ENCODE measurements at places on chromosomes 6 and 20. TPM values are rescaled to one million over a fixed set of nuclear protein-coding genes. Genes with fewer than 3 reads are reported as not detected.

ZNF831 gene
- not detected for total RNA-seq

RGL2 gene
- 21.1 TPM for total RNA-seq

PRDM13 gene
- total RNA-seq, result not detected

DNA sequence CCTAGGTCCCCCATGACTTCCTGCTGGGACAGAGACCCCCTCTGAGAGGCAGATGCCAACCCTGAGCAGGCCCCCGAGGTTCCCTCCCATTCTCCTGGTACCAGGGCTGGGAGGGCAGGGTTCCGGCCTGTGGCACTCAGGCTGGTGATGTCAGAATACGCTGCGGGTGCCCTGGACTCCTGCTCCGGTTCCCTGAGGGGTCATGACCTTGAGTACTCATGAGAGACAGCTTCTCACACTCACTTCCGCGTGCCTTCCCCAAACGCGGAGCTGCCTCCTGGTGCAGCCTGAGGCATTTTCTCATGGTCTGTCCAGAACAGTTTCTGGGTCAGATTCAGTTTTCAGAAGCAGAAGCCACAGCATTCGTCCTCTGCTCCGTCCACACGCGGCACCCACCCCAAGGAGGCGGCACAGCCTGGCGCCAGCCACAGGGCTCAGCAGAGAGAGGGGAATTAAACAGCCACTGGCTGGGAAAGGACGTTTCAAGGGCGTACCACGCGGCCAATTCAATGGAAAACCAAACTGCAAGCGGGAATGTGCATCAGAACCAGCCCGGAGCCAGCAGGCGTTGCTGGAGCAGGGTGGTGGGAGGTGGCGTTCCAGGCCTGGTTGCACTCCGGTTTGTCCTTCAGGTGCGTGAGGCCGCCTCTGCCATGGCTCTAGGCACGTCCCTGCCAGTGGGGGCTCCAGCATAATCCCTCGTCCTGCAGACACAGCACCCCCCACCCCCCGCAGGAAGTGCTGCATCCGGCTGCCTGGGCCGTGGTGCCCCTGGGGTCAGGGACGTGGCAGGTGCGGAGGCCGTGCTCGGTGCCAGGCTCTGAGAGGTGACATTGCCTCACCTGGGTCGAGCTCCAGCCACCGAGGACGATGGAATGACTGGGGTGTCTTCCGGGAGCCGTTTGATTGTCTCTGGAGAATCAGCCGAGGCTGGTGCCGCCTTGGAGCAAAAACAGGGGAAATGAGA lies 58.3 kb upstream of the BHLHE23 start:
- no peaks in the 10 kb centered on the region for H3K36me3 ChIP-seq
- H3K4me3 ChIP-seq, result no peak overlapping the region
- H3K27me3 ChIP-seq, result peaks cover 20% of the 10 kb centered on the region

- peak; percentile 19 for DNase-seq
- no peaks in the 10 kb centered on the region for H3K27me3 ChIP-seq
- H3K4me1 ChIP-seq, result 0 out of 2 replicates have a peak, but pooled peaks cover under 1% of the 10 kb centered on the region
- H3K27ac ChIP-seq, result no peak overlapping the region
- no peak overlapping the region for H3K4me3 ChIP-seq
These were observed 5.6 kb upstream of the BTBD3 start for GRCh38 chr20:11912013-11912658.

DNA sequence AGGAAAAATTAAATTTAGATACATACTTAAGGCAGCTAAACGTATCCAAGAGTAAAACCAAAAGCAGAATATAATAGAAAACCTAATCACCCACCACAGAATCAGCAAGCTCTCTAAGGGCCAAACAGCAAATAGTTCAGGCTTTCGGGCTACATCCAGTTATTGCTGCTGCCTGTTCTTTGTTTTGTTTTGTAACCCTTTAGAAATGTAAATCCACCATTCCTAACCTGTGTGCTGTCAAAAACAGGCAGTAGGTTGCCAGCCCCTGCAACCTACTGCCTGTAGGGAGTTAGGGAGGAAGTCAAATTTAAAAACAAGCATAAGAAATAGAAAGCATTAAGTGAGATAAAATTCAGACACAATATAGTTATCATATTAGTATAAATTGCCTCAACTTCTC lies 225.9 kb downstream of the PTPRT start:
- no peak for DNase-seq
- H3K4me1 ChIP-seq, result no peaks in the 10 kb centered on the region
- H3K36me3 ChIP-seq, result no peaks in the 10 kb centered on the region
- no peak overlapping the region for H3K4me3 ChIP-seq
- no peak overlapping the region for H3K27ac ChIP-seq

NFATC2 gene
- 0.51 TPM for total RNA-seq

GRCh38 chr6:89895276-89895874 lies 1.1 kb downstream of the GJA10 start:
- H3K27me3 ChIP-seq, result peaks cover 8% of the 10 kb centered on the region
- H3K4me3 ChIP-seq, result no peak overlapping the region
- H3K27ac ChIP-seq, result no peak overlapping the region
- no peaks in the 10 kb centered on the region for H3K4me1 ChIP-seq
- no peaks in the 10 kb centered on the region for H3K36me3 ChIP-seq

CST5 gene
- not detected for total RNA-seq

GRCh38 chr20:50472693-50473664 lies 37.2 kb upstream of the PTPN1 start:
- 0 out of 2 replicates have a peak, but pooled peaks cover 4% of the 10 kb centered on the region for H3K4me1 ChIP-seq
- no peak overlapping the region for H3K27ac ChIP-seq
- DNase-seq, result no peak
- no peaks in the 10 kb centered on the region for H3K27me3 ChIP-seq
- no peaks in the 10 kb centered on the region for H3K36me3 ChIP-seq

GRCh38 chr6:155894758-155895157 lies 439.1 kb upstream of the NOX3 start:
- no peaks in the 10 kb centered on the region for H3K36me3 ChIP-seq
- no peak for DNase-seq
- no peaks in the 10 kb centered on the region for H3K27me3 ChIP-seq
- no peak overlapping the region for H3K4me3 ChIP-seq

- no peaks in the 10 kb centered on the region for H3K4me1 ChIP-seq
- H3K27ac ChIP-seq, result no peak overlapping the region
- H3K27me3 ChIP-seq, result no peaks in the 10 kb centered on the region
- H3K36me3 ChIP-seq, result no peaks in the 10 kb centered on the region
- no peak for DNase-seq
These were observed 25.6 kb upstream of the ARMH2 start for GRCh38 chr6:24824142-24824938.

- H3K4me3 ChIP-seq, result peak overlapping the region; percentile 44
- H3K4me1 ChIP-seq, result peaks cover 49% of the 10 kb centered on the region
- peaks cover 16% of the 10 kb centered on the region for H3K36me3 ChIP-seq
- no peaks in the 10 kb centered on the region for H3K27me3 ChIP-seq
These were observed 169.1 kb upstream of the AKAP12 start for GRCh38 chr6:151070631-151071051.

OPRM1 gene
- not detected for total RNA-seq

TBC1D32 gene
- total RNA-seq, result 14.2 TPM

- no peaks in the 10 kb centered on the region for H3K36me3 ChIP-seq
- H3K4me1 ChIP-seq, result peaks cover 5% of the 10 kb centered on the region
- DNase-seq, result no peak
- H3K4me3 ChIP-seq, result no peak overlapping the region
- no peak overlapping the region for H3K27ac ChIP-seq
These were observed 16.6 kb downstream of the SIM1 start for GRCh38 chr6:100447900-100448748.

- H3K4me1 ChIP-seq, result no peaks in the 10 kb centered on the region
- no peaks in the 10 kb centered on the region for H3K27me3 ChIP-seq
- no peaks in the 10 kb centered on the region for H3K36me3 ChIP-seq
- peak; percentile 3 for DNase-seq
- no peak overlapping the region for H3K27ac ChIP-seq
- H3K4me3 ChIP-seq, result no peak overlapping the region
These were observed 45.8 kb downstream of the GINS1 start for GRCh38 chr20:25453035-25453810.

DNA sequence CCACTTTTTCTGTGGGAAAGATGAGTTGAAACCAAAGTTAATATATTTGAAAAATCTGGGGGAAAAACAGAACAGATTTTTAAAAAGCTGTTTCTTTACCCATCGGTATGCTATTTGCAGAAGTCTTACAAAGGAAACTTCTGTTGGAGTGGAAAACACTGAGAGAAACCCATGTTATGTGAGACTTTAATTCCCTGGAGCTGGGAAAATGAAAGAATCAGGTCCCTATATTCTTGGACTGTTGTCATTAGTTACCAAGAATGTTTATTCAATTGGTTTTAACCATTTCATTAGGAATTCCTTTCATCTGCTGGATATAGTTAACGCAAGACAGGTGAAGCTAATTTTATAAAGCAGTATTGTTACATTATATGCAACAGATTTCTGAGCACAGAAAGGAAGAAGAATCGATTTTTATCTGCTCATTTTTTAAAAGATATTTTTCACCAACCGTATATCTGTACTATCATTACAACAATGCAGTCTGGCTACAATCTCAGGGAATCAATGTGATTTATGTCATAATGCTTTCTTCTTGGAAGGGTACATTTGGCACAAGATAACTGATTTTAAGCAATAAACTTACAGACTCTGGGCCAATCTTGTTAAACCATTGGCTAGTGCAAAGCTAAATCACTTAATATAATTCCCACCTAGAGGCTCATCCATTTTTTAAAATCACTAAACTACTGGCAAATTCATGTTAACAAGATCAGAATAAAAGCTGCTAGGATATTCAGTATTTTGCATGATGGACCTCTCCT lies 170.0 kb downstream of the MOXD1 start:
- no peak overlapping the region for H3K27ac ChIP-seq
- no peaks in the 10 kb centered on the region for H3K36me3 ChIP-seq
- H3K4me3 ChIP-seq, result no peak overlapping the region
- no peak for DNase-seq
- H3K4me1 ChIP-seq, result peaks cover 31% of the 10 kb centered on the region

KIF25 gene
- not detected for total RNA-seq

DNA sequence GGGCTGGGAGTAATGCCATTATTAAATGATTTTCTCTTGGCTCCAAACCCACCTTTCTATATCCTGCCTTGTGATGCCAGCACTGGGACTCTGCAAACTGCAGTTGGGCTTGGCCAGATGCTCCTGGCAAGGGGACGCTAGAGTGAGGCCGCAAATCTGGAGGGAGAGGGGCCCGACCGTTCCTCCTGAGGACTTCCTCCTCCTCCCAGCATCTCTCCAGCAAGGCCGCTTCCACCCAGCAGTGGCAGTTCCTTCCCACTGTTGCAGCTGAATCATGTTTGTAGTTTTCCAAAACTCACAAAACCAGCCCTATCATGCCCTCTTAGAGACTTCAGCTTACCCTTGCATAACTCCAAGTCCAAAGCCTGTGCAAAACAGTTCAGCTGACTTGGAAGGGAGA lies 244.4 kb downstream of the FOXA2 start:
- H3K27me3 ChIP-seq, result peaks cover 11% of the 10 kb centered on the region
- H3K36me3 ChIP-seq, result no peaks in the 10 kb centered on the region
- DNase-seq, result no peak
- H3K4me1 ChIP-seq, result no peaks in the 10 kb centered on the region

GPSM3 gene
- 5.4 TPM for total RNA-seq

CD24 gene
- 1.4 TPM for total RNA-seq

- no peaks in the 10 kb centered on the region for H3K4me1 ChIP-seq
- H3K4me3 ChIP-seq, result no peak overlapping the region
- DNase-seq, result no peak
- no peaks in the 10 kb centered on the region for H3K36me3 ChIP-seq
These were observed 105.0 kb downstream of the SLC24A3 start for GRCh38 chr20:19317237-19318069.

ESR1 gene
- not detected for total RNA-seq

DNA sequence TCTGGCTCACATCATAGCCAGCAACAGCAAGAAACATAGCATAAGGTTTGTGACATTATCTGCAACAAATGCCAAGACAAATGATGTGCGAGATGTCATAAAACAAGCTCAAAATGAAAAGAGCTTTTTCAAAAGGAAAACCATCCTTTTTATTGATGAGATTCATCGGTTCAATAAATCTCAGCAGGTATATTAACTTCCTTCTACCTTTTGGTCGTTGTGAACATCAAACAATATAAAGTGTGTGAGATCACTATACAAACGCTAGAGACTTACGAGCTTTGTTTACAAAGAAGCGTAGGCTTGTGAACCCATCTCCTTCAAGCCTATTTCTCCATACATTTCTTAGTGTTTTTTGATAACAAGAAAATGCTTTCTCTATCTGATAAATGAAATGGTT lies 3.5 kb downstream of the WRNIP1 start:
- DNase-seq, result no peak
- no peak overlapping the region for H3K27ac ChIP-seq
- peaks cover 36% of the 10 kb centered on the region for H3K4me1 ChIP-seq
- peak overlapping the region; percentile 92 for H3K4me3 ChIP-seq

COL20A1 gene
- not detected for total RNA-seq

GRCh38 chr6:143555582-143555981 lies 44.1 kb upstream of the FUCA2 start:
- no peaks in the 10 kb centered on the region for H3K36me3 ChIP-seq
- H3K4me1 ChIP-seq, result peaks cover 24% of the 10 kb centered on the region
- H3K4me3 ChIP-seq, result no peak overlapping the region
- peak overlapping the region; percentile 82 for H3K27ac ChIP-seq

All from GM23248 (cell line).